ENCODE measurements at places on chromosomes 16 and 17.
A peak's percentile ranks its signal among the peaks of the same experiment; 100 is the strongest.

DNA sequence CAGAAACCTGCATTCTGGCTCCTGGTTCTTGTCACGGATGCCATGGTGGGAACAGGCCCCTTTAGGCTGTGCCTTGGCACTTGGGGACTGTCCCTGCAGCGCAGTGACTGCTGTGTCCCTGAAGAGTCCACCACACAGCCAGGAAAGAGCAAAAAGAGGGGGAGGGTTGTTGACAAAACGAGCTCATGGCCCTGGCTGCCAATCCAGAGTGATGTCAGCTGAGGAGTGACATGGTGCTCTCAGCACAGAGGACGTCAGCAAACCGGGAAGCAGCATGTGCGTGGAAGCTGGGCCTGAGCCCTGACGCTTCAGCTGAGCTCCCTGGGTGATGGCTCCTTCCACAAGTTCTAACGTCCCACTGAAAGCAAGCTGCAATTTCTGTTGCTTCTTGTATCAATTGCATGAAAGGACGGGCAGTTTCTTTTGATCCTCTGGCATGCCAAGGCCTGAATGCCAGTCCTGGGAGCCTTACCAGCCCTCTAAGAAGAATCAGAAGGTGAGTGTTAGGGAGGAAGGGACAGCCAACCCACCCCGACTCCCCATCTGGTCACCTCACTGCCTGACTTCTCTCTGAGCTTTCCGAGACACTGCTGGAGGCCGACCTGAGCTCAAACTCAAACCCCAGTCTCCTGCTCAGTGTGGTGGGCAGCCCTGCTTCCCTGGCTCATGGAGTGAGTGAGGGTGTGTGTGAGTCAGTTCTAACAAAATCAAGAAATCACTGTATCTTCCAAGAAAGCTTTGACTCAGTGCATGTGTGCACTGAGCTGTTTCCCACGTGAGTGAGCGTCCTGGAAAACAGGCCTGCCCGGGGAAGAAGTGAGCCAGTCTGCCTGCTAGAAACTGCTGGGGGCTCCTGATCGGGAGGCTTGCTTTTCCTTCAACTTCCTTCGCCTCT, 14.7 kb upstream of the WNT3 start:
- DNase-seq: no peak

- no peak for DNase-seq
These were observed 82.1 kb downstream of the SLC39A11 start for GRCh38 chr17:73010414-73010813.

- DNase-seq: no peak
These were observed 40.3 kb downstream of the AP2B1 start for GRCh38 chr17:35627417-35627816.

DNA sequence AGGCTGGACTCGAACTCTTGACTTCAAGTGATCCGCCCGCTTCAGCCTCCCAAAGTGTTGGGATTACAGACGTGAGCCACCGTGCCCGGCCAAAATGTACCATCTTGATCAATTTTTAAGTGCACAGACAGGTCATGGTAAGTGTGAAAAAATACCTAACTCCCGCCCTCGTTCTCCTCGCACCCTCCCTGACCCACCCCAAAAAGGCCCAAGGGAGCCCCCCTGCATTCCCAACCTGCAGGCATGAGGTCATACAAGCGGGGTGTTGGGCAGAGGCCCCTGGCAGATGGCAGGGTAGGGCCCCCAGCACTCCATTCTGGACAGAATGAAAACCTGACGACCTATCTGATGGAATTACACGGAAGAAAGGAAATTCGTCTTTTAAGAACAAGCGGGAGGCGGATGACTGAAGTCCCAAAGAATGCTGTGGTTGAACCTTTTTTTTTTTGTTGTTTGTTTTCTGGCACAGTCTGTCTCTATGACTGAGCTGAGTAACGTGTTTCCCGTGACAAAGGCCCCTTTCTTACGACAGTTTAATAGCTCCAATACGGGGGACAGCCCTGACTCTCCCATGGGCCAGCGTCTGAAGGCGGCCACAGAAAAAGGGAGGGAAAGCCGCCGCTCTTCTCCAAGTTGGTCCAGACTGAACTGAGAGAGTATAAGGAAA, 376.4 kb downstream of the SLC39A11 start:
- peak; percentile 34 for DNase-seq

- no peak for DNase-seq
These were observed 200.5 kb downstream of the ZFHX3 start for GRCh38 chr16:72847187-72848027.

DNA sequence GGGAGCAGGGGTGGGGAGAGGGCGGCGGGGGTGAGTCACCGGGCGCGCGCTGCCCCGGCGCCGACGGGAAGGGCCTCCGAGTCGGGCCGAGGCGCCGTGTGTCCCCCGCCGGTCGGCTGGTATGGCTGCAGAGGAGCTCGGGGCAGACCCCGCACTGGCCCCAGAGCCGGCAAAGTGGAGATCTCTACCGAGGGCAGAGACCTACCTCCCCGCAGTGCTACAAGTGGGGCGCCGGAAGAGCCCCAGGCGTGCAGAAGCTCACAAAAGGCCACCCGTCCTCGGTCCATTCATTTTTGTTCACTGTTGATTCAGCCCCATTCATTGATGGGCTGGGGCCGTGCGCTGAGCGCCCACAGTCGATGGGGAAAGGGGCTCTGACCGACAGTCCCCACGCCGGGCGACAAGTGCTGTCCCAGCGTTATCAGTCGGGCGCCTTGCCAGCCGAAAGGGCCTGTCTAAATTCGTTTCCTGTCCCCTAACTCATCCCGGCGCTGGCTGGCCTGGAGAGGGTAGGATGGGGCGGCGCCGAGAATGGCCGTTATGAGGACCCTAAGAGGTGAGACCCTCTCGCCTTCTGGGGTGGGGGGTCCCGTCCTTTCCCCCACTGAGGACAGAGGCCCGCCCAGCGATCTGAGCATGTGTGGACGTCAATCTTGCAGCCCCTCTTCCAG, 709 bp upstream of the ENO3 start:
- DNase-seq: peak; percentile 74

DNA sequence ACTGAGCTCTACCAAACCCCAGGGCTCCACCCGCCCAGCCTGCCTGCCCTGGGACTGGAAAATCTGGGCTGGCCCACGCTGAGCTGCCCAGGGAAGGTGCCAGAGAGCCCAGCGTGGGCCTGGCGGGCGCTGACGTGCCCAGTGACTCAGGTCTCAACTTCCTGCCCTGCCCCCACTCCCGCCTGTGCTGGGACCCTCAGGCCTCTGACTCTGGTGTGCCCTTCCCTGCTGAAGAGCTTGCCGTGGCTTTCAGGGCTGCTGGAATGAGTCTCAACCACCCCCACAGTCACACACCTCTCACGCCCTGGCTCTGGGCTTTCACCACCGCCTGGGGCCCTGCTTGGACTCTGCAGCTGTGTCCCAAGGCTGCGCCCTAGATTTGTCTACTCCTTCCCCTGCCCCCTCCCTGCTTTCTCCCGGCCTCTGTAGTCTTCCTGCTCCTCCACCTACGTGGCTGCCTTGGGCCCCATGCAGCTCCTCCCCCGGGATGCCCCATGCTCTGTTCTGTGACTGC, 10.4 kb downstream of the LLGL1 start:
- no peak for DNase-seq

DNA sequence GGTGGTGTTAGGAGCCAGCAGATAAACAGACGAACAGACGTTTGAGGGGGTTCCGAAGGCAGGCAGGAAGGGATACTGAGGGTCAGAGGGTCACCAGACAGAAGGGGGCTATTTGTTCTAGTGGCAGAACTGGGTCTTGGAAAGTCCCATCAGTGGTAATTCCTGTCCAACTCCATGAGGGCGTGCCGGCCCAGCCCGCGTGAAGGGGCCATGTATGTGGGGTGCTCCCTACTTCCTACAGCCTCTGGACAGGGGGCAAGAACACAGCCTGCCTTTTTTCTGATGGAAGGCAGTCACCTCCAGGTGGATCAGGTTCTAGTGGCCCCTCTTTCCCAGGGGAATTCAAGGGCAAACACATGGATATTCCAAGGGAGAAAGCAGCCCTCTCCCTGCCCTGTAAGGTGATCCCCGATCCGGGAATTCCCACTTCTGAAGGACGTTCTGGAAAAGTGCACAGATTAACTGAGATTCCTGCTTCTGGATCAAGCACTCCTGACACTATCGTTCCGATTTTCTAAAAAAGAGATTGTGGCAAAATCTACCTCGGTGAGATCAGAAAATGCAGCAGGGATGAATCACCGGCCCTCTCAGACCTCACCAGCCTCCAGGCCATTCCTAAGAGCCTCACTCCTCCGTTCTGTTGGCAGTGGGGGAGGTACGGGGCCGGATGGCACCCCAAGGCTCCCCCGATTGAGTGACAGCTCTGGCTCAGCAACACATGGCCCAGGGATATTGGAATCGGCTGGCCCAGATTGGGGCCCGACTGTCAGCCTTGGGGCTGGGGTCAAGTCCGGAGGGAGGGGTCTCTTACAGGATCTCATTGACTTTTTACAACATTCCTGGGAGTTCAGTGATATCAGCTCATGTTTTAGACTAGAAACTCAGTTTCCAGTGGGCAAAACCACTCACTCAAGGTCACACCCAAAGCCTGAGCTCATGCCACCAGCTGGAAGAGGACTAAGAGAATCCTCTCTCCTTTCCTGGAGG, 12.4 kb downstream of the STX1B start:
- DNase-seq: no peak

DNA sequence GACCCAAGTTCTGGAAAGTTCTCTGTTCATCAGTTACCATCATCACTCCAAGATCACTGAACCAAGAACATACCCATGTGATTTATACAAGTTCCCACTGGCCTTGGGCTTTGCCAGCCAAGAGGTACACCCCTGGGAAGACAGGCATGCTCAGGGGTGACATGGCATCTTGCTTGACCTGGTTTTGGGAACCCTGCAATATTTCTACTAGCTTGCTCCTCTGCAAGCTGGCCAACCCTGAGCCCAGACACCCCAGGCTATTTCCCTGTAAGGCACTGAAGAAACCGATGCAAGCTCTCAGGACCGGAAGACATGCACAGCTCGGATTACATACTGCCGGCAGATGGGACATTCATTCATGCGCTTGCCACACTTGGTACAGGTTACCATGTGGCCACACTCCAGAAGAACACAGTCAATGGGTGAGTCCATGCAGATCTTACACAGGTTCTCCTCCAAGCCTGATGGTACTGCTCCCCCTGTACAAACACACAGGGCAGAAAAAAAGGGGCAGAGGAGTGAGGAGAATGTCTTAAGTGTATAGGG, 31.4 kb downstream of the LIG3 start:
- no peak for DNase-seq

DNA sequence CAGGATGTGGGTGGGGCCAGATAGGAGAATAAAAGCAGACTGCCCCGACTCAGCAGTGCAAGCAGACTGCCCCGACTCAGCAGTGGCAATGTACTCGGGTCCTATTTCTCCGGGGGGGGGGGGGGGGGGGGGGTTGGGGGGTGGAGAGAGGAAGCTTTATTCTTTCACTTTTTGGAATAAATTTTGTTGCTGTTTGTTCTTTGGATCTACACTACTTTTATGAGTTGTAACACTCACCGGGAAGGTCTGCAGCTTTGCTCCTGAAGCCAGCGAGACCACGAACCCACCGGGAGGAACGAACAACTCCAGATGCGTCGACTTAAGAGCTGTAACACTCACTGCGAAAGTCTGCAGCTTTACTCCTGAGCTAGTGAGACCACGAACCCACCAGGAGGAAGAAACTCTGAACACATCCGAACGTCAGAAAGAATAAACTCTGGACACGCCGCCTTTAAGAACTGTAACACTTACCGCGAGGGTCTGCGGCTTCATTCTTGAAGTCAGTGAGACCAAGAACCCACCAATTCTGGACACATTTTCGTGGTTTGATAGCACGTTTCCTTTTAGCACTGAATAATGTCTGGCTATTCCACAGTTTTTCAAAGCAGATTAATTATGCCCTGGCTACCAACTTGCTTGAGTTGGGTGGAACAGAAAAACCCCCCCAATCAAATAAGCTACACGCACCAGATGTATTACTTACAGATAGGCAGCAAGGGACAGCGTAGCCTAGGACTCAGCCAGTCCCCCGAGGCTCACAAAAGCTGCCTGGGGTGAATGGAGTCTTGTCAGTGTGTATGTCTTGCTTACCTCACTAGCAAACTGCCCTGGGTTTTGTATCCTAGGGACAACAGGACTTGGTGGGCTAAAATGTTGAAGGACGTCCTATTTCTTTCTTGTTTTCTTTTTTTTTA, 11.9 kb downstream of the FZD2 start:
- no peak for DNase-seq

- DNase-seq: peak; percentile 92
These were observed 126.0 kb upstream of the CIBAR2 start for GRCh38 chr16:85238233-85238647.

DNA sequence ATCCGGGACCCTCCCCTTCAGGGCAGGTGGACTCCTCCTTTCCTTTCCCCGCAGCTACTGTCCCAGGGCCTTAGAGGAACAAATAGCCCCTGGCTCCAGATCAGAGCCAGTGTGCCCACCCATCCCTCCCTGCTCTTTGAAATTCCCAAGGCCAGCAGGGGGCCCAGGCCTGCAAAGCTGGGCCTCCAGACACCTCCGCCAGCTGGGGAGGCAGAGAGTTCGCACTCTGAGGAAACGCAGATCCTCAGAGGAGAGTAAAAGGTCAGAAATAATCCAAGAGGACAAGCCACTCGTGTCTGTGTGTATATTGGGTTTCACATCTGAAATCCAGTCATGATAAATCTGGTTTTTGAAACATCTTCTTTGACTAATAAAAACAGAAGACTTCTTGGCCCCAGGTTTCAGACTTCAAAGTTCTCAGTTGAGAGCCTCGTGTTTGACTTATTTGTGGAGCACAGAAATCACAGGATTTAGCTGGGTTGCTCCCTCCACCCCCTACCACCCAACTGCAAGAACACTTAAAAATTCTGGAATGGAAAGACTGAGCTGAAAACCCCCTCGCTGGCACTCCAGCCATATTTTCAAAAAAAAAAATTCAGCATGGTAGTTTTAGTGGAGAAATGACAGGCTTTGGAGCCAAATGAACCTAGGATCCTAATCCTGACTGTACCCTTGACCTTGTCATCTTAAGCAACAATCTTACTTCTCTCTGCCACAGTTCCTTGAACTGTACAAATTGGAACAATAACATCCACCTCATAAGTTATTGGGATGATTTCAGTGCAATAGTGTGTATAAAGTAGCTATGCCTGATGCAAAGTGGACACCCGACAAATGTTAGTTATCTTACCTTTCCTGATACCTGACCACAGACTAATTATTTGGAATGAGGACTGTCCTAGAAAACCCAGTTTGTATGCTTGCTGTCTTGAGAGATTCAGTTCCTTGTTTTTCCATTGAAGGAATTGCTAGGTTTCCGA, 44.5 kb upstream of the TBX2 start:
- no peak for DNase-seq

DNA sequence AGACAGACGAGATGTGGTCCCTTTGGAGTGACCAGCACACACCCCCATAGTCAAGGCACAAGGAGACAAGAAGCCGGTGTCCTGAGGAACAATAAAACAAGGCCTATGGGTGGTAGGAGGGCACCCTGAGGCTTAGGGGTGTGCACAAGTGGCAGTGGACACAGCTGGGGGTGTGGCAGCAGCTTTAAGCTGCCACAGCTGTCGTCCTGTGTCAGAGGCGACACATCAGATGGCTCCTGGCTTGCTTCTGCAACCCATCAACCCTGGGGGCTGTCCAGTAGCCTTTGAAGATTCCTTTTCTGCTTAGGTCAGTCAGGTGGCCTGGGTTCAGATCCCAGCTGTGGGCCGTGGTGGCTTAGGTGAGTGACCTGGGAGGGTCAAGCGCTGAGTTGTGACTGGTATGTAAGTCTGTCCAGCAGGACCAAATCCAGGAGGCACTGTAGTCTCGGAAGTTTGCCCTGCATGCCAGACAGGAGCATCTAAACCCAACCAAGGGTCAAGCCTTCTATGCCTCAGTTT, 15.8 kb downstream of the DRC3 start:
- no peak for DNase-seq

GRCh38 chr17:81999976-82000802, 22.5 kb downstream of the CENPX start:
- no peak for DNase-seq

Measured in femur (tissue), 1 donor.